ENCODE measurements at places on chromosomes 4 and X. TPM values are rescaled to one million over a fixed set of nuclear protein-coding genes. Genes with fewer than 3 reads are reported as not detected.

CYLC1 gene
- total RNA-seq, result not detected

AKAP14 gene
- not detected for total RNA-seq

PABPC4L gene
- total RNA-seq, result 1.9 TPM

SMIM31 gene
- total RNA-seq, result not detected

- DNase-seq, result no peak
Measured at GRCh38 chrX:115311139-115311538, 21.6 kb downstream of the LUZP4 start.

DNA sequence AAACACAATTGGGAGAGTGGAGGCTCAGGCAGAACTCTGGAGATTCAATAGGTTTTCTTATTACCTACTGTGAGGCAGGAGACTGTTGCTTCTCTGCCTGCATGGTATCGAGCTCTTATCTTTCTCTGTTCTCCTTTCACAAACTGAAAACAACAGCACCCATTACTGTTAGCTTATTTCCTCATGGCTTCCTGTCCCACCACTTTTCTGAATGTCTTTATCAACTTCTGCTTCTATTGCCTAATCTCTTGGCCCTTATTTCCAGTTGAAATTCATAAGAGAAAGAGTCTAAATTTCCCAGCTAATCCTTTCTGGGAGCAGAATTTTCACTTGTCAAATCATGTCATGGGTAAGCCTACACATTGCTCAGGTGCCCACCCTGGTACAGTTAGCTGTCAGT lies 46.8 kb upstream of the NDST3 start:
- no peak for DNase-seq

- no peak for DNase-seq
Measured at GRCh38 chrX:120311727-120312063, 434 bp upstream of the TMEM255A start.

- DNase-seq, result no peak
Measured at GRCh38 chr4:826508-827208, 729 bp upstream of the CPLX1 start.

- peak; percentile 4 for DNase-seq
Measured at GRCh38 chrX:118652717-118653116, 74.7 kb upstream of the IL13RA1 start.

- peak; percentile 46 for DNase-seq
Measured at GRCh38 chrX:30504309-30504708, 73.3 kb downstream of the TASL start.

GRCh38 chr4:141730805-141731204 lies 94.4 kb downstream of the IL15 start:
- DNase-seq, result peak; percentile 35

- DNase-seq, result no peak
Measured at GRCh38 chrX:107384397-107385105, 64.9 kb upstream of the FRMPD3 start.

DNA sequence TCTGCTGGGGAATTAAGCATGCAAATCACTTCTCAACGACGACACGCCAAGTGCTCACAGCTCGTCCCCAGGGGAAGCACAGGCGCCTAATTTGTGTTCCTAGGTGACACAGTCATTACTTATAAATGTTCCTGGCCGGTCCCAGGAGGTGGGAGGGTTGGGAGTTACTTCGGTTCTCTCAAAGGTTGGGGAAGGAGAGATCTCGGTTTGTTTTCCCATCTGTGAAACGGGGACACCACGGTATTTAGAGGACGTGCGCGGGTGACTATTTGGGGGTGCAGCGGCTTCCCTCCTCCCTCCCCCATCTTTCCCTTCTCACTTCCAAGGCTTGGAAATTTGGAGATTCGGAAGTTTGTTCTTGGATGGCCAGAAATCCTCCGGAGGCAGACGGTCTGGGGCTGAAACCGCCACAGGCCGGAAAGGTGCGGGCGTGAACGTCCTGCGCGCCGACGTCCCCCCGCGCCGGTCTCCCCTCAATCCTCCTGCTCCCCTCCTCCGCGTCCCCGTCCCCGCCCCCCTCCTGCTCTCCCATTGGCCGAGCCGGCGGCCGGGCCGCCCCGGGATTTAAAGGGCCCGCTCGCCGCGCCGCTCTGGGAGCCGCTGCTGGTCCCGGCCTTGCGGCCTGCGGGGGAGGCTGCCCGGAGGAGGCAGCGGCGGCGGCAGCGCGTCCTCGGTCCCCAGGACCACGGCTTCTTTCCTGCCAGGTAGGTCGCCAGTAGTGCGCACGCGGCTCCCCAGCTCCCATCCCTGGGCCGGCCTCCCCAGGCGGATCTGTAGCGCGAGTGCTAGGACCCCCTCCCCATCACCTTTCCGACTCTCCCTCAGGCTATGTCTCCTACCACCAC lies at the start of gene PORCN:
TSS of gene PORCN (plus strand) at position 593 of the 845 bp plus-strand sequence. CDS start 829 bp downstream, outside the sequence.
- DNase-seq, result peak; percentile 76

DNA sequence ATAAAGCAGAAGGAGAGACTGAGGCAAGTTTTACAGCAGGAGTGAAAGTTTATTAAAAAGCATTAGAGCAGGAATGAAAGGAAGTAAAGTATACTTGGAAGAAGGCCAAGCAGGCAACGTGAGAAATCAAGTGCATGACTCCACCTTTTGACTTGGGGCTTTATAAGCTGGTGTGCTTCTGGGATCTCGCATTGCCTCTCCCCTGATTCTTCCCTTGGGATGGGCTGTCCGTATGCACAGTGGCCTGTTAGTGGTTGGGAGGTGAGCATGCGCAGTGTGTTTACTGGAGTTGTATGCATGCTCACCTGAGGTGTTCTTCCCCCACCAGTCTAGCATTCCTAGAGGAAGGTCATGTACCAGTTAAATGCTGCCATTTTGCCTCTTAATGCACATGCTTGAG lies 29.1 kb upstream of the C1QTNF7 start:
- DNase-seq, result peak; percentile 55

GRCh38 chrX:3351276-3351675 lies 4.8 kb upstream of the MXRA5 start:
- peak; percentile 29 for DNase-seq

DNA sequence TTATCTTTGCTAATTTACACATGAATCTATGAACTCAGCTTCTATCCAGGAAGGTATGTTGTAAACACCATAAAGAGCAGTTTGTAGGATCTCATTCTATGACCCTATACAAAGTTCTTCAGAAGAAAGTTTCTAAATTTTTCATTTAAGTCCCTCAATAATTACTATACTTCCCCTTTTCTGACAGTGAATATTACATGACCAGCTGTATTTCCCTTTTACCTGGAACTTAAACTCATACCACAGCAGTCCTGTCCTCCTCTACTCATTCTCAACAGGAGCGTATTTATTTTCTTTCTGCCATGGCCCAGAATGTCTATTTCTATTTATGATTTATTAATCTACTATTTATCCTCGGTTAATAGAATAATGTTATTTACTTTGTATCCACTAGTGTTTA lies 15.8 kb downstream of the RASGEF1B start:
- DNase-seq, result no peak

GRCh38 chrX:37409278-37409677 lies 60.1 kb downstream of the PRRG1 start:
- no peak for DNase-seq

- peak; percentile 86 for DNase-seq
Measured at GRCh38 chrX:119762718-119763117, 4.3 kb downstream of the SOWAHD start.

DNA sequence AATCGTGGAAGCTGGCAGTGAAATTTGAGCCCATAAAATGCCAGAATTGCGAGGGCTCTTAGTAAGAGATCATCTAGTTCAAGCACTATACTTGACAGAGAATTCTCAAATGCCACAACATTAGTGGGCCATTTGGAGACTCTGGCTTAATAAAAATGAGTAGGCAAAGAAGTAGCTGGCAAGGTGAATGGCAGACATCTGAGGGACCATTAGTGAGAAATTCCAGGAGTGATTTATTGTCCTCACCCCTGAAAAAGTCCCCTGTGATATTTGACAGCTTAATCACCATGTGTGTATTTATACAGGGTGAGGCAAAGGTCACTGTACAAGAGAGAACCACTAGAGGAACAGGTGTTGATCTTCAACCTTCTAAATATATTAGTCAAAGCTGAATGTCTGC lies 207.5 kb downstream of the CHRDL1 start:
- DNase-seq, result peak; percentile 49

DNA sequence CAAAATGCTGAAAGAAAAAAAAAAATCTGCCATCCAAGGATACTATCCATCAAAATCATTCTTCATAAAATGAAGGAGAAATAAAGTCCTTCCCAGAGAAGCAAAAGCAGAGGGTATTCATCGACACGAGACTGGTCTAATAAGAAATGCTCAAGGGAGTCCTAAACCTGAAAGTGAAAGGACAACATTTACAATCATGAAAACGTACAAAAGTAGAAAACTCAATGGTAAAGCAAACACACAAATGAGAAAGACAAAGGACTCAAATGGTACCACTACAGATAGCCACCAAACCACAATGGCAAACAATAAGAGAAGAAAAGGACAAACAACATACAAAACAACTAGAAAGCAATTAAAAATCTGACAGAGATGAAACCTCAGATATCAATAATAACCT lies 41.0 kb downstream of the CD99L2 start:
- no peak for DNase-seq
